ENCODE measurements at places on chromosomes 13 and 19.

GRCh38 chr13:112953591-112954487, 15.2 kb upstream of the MCF2L start:
- no peak for DNase-seq

DNA sequence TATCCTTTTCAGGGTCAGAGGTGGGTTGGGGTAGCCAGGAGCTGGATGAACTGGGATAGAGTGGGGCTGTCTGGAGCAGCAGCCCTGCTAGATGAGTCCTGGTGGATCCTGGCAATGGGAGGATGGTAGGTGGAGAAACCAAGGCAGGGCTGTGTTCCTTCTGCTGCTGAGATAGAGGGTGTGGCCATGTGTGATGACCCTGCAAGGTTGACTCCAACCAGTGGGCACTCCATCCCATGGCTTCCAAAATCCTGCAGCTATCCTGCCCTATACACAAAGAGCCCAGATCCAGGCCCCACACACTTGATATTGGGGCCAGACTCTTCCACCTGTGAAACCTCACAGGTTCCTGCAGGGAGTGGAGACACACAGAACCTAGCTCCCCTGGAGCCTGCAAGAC, 2.4 kb upstream of the ZNF446 start:
- DNase-seq: no peak

- DNase-seq: no peak
These were observed 285.8 kb downstream of the DIAPH3 start for GRCh38 chr13:59877933-59878332.

DNA sequence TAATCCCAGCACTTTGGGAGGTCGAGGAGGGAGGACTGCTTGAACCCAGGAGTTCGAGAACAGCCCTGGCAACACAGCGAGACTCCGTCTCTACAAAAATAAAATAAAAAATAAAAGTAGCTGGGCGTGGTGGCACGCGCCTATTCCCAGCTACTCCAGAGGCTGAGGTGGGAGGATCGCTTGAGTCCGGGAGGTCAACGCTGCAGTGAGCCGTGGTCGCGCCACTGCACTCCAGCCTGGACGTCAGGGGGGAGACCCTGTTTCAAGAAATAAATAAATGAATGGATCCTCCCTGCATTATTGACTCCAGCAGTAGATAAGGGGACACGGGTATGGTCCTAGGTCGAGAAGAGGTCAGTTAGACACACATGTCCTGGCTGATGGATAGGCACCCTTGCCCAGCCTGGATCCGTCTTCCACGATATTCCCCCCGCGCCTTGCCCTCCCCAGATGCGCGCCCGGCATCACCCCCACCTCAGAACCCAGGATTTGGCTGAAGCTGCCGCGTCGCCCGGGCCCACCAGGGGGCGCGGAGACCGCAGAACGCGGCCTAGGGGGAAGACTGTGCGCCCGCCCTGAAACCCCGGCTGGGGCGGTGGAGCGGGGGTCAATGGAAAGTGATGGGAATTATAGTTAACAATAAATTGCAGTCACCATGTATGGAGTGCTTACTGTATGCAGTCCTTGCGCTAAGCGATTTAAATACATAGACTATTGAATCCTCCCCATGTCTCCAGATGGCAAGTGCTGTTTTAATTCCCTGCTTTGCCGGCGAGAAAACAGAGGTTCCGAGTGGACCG, 2.1 kb upstream of the HOOK2 start:
- DNase-seq: no peak

- no peak for DNase-seq
These were observed 3.2 kb downstream of the NAPA start for GRCh38 chr19:47511681-47512080.

- DNase-seq: no peak
These were observed 99.0 kb downstream of the ZNF429 start for GRCh38 chr19:21604351-21604926.

DNA sequence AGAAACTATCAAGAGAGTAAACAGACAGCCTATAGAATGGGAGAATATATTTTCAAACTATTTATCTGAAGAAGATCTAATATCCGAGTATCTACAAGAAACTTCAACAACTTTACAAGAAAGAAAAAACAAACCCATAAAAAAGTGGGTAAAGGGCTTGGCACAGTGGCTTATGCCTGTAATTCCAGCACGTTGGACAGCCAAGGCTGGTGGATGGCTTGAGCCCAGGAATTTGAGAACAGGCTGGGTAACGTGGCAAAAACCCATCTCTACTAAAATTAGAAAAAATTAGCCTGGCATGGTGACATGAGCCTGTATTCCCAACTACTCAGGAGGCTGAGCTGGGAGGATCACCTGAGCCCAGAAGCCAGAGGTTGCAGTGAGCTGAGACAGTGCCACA, 7.8 kb upstream of the LGALS16 start:
- no peak for DNase-seq

DNA sequence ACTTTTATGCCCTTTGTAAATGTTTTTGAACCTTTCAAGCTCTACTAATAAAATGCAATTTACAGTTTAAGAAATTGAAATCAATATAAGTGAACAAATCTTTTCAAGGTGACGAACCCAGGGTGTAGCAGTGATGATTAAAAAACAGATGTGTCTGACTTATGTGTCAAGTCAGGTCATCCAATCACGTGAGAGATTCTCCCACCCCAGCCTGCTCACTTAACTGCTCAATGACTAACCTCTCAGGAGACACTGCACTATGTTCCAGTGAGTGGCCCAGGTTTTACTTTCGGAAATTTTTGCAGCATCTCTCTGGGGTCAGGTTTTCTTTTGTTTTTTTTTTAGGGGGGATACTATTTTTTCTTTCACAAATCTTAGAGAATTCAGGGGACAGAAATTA, 60.7 kb downstream of the ZNF429 start:
- no peak for DNase-seq

GRCh38 chr13:100245104-100245503, 156.2 kb downstream of the PCCA start:
- DNase-seq: no peak

DNA sequence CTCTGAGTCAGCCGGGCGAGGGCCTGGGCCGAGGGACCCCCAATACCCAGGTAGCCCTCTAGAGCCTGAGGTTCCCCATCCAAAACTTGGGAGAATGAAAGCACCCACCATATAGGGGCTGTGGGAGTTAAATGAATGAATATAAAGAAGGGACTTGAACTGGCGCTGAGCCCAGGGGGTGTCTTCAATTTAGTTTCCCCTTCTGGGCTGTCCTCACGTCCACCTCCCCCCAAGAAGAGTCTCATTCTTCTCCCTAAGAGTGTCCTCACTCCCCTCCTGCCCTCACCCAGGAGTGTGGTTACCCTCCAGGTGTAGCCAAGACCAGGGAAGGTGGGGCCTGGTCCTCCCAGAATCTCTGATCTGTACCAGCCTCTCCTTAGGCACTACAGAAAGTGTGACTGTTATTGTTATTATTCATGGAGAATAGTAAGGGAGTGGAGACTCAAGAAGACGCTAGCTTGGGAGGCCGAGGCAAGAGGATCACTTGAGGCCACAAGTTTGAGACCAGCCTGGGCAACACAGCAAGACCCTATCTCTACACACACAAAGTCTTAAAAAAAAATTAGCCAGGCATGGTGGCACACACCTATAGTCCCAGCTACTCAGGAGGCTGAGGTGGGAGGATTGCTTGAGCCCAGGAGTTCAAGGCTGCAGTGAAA, 2.7 kb downstream of the CD79A start:
- DNase-seq: no peak

- DNase-seq: no peak
These were observed 13.6 kb downstream of the ACP4 start for GRCh38 chr19:50803633-50804419.

GRCh38 chr19:4391701-4392483, 8.5 kb downstream of the SH3GL1 start:
- no peak for DNase-seq

GRCh38 chr13:47628666-47629065, 372.4 kb downstream of the SUCLA2 start:
- no peak for DNase-seq

GRCh38 chr19:4310247-4311121, 6.1 kb downstream of the FSD1 start:
- no peak for DNase-seq

- DNase-seq: no peak
These were observed 221.8 kb downstream of the OLFM4 start for GRCh38 chr13:53250272-53250875.

DNA sequence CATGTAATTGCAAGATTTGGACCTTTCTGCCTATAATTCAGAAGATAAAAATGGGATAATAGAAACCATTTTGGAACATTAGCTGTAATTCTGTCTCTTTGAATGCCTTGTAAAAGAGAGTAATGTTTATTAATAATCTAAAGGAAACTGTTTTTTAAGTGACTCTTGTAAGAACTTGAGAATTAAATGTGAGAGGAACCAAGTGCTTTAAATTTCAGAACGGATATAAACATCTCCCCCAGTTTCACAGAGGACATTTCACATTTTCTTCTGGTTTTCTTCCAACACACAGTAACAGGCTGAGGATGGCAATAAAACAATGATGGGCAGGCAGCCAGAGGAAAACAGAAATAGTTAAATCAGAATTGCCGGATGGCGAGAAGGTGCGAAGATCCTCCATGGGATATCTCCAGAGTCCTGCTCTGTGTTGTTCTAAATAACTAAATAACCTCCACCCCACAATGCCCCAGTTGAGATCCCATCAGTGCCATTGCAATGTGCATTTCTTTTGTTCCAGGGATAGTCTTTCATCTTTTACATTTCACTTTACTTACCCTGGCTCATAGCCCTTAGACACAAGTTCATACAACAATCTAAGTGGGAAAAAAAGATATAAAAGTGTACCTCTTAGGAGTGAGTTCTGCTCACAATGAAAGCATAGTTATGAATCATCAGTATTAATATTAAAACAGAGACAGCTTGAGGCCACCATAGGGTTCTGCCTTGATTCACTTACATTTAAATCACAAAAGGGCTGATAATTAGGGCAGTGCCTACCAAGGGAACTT, 73.3 kb downstream of the TNFRSF19 start:
- no peak for DNase-seq

Data from stimulated activated CD8-positive, alpha-beta memory T cell treated with anti-CD3 and anti-CD28 coated beads, Interleukin-4, amount 100 ng/mL, for 4 hours (primary cell).